ENCODE measurements at places on chromosomes 7 and 10. TPM values are rescaled to one million over a fixed set of nuclear protein-coding genes. Genes with fewer than 3 reads are reported as not detected.

The SUMF2 gene
- total RNA-seq: 198 TPM

The LARP4B gene
- 32.8 TPM for total RNA-seq

The OR2A25 gene
- not detected for total RNA-seq

The C10orf62 gene
- not detected for total RNA-seq

Measured in epithelial cell of alveolus of lung (primary cell).